ENCODE measurements at places on chromosomes 4 and X.

GRCh38 chr4:63029380-63029779 is 1379.9 kb downstream of the TECRL start:
- DNase-seq = no peak

DNA sequence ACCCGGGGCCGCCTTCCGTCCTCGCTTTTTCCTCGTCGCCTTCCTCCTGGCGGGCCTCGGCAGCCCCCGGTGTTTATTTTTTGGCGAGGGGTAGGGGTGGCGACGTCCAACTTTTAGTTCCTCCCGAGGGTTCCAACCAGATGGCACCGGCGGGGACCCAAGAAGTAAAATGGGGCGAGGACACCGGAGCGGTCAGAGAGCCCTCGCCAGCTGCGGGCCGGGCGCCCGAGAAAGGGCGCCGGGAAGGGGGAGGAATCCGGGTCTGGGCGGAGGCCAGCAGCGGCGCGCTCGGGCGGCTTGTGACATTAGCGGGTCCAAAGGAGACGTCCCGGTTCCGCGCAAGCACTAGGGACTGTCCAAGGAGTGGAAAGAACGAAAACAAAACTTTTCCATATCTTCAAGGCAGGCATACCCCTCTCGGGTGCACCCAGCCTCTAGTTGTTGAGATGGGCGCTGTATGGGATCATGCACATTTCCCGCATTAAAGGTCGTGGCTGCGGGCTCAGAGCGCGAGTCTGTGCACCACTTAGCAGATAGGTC is 691 bp upstream of the USP46 start:
- no peak for DNase-seq

GRCh38 chr4:17316566-17316965 is 195.3 kb downstream of the QDPR start:
- no peak for DNase-seq

DNA sequence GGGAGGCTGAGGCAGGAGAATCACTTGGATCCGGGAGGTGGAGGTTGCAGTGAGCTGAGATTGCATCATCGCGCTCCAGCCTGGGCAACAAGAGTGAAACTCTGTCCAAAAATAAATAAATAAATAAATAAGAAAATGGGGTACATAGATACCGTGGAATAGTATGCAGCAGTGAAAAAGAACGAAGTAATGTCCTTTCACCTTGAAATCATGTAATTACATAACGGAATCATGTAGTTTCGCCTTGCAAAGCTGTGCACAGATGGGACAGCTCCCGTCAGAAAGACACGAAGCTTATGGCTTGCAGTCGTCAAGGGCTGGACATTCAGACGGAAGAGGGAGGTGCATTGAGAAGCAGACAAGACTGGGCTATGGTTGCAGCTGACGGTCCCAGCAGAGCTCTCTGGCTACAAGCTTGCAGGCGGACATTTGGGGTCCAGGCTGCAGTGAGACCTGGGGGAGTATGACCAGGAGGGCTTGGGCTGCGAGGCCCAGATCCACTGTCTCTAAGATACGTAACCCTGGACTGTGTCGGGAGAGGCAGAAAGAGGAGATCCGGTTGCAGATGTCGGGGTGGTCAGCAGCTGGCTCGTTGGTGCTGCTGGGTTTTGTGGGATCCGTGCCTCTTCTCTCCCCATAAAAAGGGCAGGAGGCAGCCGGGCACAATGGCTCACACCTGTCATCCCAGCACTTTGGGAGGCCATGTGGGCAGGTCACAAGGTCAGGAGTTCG is 6.2 kb upstream of the P2RY8 start:
- DNase-seq = no peak

DNA sequence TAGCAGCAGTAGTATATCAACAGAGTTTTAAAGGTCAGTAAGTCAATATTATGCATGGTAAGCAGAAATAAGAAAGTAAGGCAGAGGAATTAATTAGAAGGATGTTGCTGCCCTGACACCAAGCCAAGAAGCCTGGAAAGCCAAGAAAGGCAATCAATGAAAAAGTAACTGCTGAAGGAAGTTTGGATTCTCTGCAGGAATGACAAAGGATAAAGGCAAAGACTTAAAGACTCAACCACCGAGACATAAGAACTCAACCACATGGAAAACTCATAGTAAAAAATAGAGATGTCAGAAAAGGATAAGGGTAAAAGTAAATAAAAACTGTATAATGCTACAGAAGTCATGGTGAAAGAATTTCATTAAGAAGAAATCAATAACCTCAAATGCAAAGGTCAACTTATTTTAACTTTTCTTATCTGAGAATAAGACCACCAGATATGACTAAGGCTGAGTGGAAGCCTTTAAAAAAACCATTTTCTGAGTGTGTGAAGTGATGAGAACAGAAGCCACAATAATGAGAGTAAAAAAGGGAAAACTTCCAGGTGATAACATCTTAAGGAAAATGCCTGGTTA is 55.2 kb downstream of the NEK1 start:
- no peak for DNase-seq

- no peak for DNase-seq
Measured at GRCh38 chr4:73161527-73162185, 92.1 kb upstream of the COX18 start.

DNA sequence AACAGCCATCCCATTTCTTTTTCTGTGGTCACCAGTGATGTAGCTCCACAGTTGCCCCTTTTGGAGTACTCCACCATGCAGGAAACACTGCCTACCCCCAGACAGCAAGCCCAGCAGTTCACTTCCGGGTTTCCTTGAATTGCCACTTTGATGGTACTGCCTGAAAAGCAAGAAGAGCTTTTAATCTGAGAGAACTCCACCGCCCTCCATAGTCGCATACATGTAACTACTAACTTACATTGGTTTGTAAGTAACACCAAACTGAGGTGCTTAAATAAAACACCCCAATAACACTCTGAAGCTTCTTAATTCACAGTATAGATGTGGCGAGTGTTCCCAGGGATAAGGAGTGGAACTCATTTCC is 53.6 kb upstream of the HPSE start:
- DNase-seq = no peak

DNA sequence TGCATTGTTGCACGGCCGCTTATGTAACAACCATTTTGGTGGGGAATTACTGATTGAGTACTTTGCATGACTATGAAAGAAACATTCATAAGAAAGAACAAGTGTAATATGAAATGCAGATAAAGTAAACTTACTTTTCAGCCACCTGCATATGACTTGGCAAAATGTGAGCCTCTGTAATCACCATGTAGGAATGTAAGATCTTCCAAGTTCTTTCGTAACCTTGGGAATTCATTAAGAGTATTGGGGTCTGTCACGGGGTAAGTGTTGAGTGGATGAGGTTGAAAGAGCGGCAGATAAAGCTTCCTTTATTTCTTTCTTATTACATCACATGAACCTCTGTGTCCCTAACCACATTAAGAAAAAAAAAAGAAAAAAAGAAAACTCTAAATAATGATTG is 348.5 kb upstream of the NR3C2 start:
- no peak for DNase-seq

GRCh38 chr4:3832536-3833220 is 66.5 kb downstream of the ADRA2C start:
- DNase-seq = no peak

DNA sequence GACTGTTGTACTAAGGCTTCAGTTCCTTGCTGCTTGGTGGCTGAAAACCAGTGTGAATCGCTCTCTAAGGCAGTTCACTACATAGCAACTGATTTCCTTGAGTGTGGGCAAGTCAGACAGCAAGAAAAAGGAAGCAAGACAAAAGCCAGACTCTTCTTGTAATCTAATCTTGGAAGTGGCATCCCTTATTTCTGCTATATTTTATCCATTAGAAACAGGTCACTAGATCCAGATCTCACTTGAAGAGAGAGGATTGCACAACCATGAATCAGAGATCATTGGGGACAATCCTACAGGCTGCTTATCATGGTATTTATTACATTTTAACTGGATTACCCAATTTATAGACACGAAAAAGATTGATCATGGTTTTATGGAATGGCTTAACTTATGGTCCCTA is 684.5 kb downstream of the GRID2 start:
- DNase-seq = no peak

DNA sequence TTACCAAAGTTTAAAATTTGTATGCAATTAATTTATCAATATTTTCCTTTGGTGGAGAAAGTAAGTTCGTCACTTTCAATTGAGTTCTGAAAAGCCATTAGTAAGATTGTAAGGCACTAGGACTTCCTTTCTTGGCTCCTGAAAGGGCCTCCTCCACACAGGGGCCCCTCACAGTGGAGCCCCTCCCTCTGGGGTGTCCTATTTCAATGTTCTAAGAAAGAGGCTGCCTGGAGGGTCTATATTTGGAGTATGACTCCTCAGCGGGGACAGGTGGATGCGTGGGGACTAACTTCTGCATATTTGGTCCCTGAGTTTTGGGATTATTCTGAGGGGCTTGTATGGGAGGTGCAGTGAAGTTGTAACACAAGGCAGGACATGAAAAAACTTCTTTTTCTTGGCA is 1.6 kb upstream of the ARMCX4 start:
- no peak for DNase-seq

DNA sequence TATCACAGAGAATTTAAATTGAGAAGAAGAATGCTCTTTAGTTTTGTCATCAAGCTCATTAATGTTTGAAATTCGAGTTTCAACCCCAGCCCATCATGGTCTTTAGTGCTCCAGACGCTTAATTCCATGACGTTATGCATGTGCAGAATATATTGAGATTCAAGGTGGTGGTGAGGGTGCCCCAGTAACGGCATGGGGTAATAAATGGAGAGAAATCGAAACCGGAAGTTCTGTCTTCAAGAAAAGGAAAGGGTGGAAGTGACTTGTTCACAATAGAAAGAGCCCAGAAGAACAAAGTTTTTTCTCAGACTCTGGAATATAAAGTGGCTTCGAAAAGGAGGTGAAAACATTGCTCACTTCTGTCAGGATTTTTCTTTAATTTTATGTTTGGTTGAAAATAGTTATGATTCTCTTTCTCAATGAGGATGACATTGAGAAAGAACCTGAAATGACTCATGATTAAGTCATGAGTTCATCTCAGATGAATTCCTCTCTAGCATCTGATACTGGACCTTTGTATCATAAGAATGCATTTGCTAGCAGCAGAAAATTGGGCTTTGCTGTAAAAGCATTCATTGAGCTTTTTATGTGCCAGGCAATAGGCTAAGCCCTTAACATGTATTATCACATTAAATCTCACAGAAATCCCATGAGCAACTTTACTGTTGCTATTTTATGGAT is 779 bp upstream of the DDX60L start:
- DNase-seq = no peak

- no peak for DNase-seq
Measured at GRCh38 chr4:81963763-81964020, 410.1 kb downstream of the HNRNPD start.

- no peak for DNase-seq
Measured at GRCh38 chr4:11081006-11081405, 347.7 kb downstream of the HS3ST1 start.

- no peak for DNase-seq
Measured at GRCh38 chr4:157888281-157888680, 284.5 kb downstream of the GASK1B start.

- DNase-seq = no peak
Measured at GRCh38 chrX:123920105-123920785, 41.3 kb upstream of the STAG2 start.

GRCh38 chrX:87710580-87710979 is 193.0 kb downstream of the KLHL4 start:
- DNase-seq = no peak

GRCh38 chr4:146029147-146029546 is 90.5 kb upstream of the ZNF827 start:
- DNase-seq = no peak

- DNase-seq = no peak
Measured at GRCh38 chr4:151750156-151750555, 10.7 kb downstream of the GATB start.

DNA sequence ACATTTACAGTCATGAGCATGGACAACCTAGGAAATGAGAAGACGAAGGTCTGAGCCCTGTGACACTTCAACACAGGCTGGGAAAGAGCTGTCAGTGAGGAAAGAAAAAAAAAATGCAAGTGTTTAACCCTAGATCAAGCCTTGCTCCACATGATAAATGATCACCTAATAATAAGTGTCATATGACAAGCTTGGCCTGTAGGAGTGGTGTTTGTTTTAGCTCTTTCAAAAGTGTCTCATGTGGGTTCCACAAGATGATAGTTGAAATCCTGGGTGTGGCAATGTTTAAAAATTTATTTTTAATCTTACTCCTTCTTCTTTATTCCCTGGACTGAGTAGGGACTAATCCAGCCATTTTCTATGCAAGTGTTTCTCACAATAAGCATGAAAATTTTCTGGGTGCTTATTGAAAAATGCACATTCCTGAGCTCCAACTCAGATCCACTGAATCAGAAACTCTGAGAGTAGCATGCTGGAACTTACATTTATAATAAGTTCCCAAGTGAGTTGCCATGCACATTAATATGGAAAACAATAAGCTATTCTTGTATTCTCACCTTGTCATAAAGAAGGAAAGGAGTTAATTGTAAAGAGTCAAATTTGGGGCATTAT is 138.3 kb downstream of the AREG start:
- DNase-seq = no peak

- DNase-seq = no peak
Measured at GRCh38 chrX:2474280-2474962, 26.4 kb downstream of the DHRSX start.

DNA sequence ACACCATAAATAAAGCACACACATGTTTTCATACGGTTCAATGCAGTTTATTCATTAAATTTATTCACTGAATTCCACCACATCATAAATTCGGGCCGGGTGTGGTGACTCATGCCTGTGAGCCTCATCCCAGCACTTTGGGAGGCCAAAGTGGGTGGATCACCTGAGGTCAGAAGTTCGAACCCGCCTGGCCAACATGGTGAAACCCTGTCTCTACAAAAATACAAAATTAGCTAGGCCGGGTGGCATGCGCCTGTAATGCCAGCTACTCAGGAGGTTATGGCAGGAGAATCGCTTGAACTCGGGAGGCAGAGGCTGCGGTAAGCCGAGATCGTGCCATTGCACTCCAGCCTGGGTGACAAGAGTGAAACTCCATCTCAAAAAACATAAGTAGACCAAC is 131.6 kb downstream of the PDS5A start:
- no peak for DNase-seq

DNA sequence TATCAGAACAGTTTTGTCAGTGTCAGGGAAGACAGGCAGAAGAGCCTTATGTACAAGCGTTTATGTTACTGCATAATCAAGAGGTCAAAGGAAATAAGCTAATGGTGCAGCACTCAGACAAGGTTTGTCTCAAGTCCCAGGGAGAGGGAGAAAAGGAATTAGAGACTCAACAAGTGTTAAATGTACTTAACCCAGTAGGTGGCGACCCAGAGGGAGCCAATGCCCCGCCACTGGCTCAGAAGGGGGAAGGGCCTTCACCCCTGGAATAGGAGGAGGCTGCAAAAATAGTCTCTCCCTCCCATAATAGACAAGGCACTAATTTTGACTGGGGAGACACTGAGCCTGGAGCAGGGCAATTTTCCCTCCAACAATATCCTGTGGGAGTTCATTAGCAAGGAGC is 14.1 kb upstream of the PAPSS1 start:
- no peak for DNase-seq

Data from activated T-helper 1 cell treated with anti-CD3 and anti-CD28 coated beads, Interleukin-2, amount 50 U/mL, for 16 hours (primary cell).